ENCODE measurements at places on chromosomes 2 and 18.

- DNase-seq, result no peak
Measured at GRCh38 chr2:108364676-108365297, 13.0 kb upstream of the SULT1C4 start.

DNA sequence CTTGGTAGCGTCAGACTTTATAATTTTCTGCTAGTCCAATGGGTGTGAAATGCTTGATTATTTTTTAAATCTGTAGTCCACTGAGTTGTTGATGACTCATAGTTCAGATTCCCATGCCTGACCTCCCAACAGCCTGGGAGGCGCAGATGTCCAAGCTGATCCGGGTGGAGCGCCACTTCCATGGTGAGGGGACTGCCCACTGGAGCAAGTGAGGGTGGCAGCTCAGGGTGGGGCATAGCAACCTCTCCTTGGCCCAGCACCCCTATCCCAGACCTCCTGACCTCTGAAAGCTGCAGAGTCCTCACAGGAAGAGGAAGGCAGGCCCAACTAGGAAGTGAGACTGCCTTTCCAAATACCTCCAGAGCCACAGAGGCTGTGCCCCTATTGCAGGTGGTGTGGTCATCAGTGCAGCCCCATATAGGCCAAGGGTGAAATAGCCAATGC, 4.4 kb downstream of the MAL start:
- DNase-seq, result no peak

- DNase-seq, result no peak
Measured at GRCh38 chr2:10297191-10297830, 5.4 kb upstream of the HPCAL1 start.

- DNase-seq, result no peak
Measured at GRCh38 chr18:78794071-78794430, 185.6 kb upstream of the SALL3 start.
